Vagina (tissue), 2 donors: ENCODE measurements at places on chromosomes 2 and 18.

DNA sequence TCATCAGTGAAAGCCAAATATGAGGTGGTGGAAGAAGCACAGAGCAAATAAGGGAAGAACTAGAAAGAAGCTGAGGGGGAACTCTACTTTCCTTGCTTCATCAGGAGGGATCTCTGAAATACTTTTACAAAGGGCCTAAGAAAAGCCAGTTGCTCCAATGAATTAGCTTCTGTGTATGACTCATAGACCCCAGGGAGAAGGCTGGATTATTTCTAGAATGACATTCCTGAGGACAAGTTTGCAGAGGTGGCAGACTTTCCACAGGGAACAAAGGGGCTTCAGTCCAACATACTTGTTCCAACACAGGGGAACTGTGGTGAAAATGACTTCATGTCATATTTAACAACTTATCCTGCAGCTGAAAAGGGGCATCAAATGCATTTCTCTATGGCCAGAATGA is 29.0 kb downstream of the DOK1 start:
- H3K4me1 ChIP-seq = no peaks in the 10 kb centered on the region
- no peaks in the 10 kb centered on the region for H3K36me3 ChIP-seq
- H3K27me3 ChIP-seq = no peaks in the 10 kb centered on the region
- no peak overlapping the region for H3K27ac ChIP-seq

DNA sequence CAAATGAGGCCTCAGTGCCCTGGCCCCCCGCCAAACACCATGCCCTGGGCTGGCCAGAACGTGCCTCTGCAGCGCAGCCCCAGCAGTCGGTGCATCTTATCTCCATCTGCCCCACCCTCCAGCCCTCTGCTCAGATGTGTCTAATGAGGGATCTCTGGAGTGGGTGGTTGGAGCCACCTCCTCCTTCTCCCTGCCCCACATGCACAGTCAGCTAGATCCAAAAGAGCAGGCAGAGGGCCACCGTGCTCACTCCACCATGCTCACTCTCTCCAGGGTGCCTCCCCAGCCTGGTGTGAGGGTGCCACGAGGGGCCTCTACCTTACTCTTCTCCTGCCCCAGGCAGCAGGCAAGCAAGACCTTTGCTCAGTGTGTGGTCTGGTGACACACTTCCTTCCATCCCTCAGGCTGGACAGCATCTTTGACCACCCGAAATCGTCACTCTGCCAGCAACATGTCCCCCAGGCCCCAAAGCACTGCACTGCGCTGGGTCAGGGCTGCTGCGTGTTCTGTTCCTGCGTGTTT is 266.1 kb upstream of the HDAC4 start:
- no peaks in the 10 kb centered on the region for H3K27me3 ChIP-seq
- no peak overlapping the region for H3K27ac ChIP-seq
- peaks cover 8% of the 10 kb centered on the region for H3K4me1 ChIP-seq
- no peak overlapping the region for H3K4me3 ChIP-seq

GRCh38 chr2:216002101-216002678 is 11.2 kb downstream of the MREG start:
- H3K27me3 ChIP-seq = no peaks in the 10 kb centered on the region
- H3K4me3 ChIP-seq = no peak overlapping the region
- no peak for DNase-seq
- H3K27ac ChIP-seq = no peak overlapping the region

DNA sequence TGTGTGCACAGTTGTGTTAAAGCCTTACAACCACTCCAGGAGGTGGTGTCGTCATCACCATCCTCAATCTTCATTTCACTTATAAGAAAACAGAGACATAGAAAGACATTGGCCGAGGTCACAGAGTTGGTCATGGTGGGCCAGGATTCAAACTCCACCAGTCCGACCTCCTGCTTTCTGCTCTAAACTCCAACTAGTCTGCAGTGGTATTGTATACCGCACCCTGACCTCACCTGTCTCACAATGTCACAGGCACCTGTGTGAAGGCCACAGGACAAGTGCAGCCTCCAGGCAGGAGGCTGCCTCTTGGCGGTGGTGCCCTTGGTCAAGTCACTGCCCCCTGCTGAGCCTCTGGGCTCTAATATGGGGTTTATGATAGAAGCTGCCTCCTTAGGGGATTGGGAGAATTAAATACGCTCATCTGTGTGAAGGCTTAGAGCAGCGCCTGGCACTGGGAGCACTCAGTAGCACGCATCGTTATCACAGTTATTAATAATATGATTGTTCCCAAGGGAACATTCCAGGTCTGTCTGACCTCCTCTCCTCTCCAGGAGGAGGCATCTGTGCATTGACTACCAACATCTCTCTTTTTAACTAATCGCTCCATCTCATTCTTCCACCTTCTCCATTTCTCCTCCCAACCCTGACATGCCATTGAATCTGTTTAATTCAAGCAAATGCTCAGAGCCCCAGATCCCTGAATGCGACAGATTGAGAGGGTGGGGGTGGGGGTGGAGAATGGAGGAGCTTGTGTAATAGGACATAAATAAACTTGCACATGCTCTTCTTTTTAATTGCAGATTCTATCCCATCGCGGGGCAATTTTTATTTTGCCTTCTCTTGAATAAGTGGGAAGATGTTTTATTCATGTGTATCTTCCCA is 112.7 kb downstream of the MCFD2 start:
- H3K27ac ChIP-seq = no peak overlapping the region
- peaks cover 6% of the 10 kb centered on the region for H3K4me1 ChIP-seq

DNA sequence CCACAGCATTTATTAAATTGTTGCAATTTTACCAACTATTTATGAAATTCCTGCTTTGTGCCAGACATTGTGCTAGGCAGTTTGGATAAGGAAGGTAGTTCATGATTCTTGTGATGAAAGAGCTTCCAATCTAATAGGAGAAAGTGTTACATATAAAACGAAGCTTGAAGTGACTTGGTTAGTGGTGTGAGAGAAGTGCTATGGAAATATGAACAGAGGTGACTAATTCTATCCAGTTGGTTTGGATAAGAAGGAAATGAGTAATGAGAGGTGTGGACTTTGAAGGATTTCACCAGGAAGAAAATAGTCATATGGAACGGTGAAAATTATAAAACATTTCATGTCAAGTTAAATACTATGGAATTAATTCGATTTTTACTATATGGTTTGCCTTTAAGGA is 48.6 kb downstream of the EML6 start:
- no peaks in the 10 kb centered on the region for H3K36me3 ChIP-seq
- H3K4me1 ChIP-seq = no peaks in the 10 kb centered on the region
- H3K27ac ChIP-seq = no peak overlapping the region
- no peak overlapping the region for H3K4me3 ChIP-seq
- H3K27me3 ChIP-seq = no peaks in the 10 kb centered on the region
